Cerebellar nuclear complex (tissue), 1 donor: ENCODE measurements at places on chromosomes 2 and 18.

GRCh38 chr2:60440767-60441163, 112.7 kb downstream of the BCL11A start:
- no peak for DNase-seq

DNA sequence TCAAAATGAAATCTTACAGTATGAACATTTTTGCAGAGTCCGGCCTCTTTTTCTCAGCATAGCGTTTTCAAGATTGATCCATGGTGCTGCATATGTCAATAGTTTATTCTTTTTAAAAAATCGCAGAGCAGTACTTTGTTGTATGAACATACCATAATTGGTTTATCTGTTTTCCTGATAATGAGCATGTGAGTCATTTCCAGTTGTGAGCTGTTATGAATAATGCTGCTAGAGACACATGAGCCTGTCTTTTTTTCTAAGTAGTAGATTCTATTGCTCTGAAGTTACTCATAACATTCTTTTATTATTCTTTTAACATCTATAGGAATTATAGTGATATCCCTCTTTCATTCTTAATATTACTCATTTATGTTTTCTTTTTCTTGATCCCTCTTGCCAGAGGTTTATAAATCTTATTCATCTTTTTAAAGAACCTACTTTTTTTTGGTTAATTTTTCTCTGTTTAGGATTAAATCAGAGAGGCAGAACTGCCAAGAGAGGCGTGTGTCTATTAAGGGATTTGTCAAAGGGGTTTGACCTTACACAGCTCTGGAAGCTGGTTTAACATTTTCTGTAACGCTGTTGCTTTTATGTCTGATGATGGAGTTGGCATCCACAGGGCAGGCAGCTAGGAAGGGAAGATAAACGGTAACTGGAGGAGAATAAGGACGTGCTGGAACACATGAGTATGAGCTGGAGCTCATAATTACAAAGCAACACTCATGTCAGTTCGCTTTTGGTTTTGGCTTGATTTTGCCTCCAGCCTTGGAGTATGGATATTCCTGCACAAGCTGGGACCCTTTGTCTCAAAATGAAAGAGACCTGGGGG, 47.4 kb downstream of the MGAT5 start:
- no peak for DNase-seq

- no peak for DNase-seq
Measured at GRCh38 chr2:160321006-160321405, 120.9 kb upstream of the ITGB6 start.

DNA sequence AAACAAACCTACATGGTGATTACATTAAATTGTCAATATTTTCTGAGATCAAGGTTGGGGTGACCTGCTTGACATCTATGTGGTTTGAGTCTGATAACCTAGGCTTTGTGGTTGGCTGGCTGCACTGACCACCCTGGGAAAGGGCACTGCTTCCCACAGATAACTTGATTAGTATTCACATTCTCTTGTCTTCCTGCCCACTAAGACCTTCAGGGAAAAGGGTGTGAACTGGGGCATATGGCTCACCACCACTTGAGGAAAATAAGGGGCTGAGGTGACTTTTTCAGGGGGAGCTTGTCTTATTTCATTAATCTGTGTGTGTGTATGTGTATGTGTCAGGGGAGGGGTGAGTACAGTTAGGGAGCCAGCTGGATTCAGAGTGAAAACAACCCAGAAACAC, 1.5 kb downstream of the SMYD1 start:
- no peak for DNase-seq

DNA sequence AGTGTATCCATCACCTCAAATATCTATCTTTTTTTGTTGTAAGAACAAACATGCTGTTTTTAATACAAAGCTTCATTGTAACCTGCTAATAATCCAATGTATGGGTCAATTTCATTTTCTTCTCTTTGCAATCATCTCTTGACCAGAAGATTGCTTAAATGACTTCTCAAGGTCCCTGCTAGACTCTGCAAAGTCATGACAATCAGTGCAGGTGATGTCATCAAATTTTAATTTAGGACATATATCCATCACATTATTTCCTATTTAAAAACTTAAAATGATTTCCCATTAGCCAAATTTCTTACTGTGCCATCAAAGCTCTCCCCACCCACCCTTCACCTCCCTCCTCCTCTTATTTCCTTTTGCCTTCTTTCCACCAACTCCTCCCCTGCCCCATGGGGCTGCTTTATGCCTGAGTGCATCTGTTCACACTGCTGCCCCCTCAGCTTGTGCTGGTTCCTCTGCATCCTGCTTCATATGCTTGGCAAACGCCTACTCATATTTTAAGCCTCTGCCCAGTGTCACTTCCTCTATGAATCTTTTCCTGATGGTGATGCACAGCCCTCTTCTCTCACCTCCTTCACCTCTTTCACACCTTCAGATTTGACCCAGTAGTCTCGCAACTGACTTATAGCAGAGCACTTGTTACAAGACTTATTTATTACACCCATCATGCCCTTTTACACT, 20.3 kb downstream of the PLEK start:
- DNase-seq = no peak

GRCh38 chr18:56019908-56020307, 431.9 kb upstream of the TCF4 start:
- DNase-seq = no peak

GRCh38 chr2:159002462-159003111, 34.1 kb downstream of the TANC1 start:
- DNase-seq = no peak

GRCh38 chr18:7618891-7619442, 51.9 kb downstream of the PTPRM start:
- DNase-seq = no peak

DNA sequence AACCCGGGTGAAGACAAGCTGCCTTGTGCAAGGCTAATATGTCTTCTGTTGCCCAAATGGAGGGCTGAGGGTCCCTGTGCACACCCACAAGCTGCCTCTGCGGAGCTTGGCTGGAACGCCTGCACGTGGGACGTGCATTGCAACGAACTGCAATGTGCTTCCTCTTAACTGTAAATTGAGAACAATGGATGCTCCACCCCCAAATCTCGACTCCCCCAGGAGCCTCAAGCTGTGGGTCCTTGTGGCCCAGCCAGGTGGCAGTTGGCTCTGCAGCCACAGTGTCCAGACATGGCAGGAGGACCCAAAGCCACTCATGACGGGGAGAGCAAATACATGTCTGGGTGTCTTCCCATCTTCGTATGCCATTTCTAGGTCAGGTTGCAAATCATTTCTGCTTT, 90.1 kb downstream of the TWIST2 start:
- DNase-seq = no peak

DNA sequence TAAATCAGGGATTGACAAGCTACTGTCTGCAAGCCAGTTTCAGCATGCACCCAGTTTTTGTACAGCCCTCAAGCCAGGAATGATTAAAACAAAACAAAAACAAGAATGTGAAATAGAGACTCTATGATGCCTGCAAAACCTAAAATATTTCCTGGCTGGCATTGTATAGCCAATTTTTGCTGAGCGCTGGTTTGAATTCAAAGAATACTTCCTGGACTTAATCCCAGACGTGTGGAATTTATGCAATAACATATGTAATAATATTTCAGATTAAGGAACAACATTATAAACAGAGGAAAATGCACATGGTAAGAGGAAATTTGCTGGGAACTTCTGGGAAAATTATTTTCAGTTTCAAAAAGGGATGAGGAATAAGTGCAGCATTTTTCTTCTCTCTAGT, 148.1 kb upstream of the RPRM start:
- no peak for DNase-seq

- DNase-seq = no peak
Measured at GRCh38 chr2:84493514-84493913, 22.8 kb upstream of the DNAH6 start.

DNA sequence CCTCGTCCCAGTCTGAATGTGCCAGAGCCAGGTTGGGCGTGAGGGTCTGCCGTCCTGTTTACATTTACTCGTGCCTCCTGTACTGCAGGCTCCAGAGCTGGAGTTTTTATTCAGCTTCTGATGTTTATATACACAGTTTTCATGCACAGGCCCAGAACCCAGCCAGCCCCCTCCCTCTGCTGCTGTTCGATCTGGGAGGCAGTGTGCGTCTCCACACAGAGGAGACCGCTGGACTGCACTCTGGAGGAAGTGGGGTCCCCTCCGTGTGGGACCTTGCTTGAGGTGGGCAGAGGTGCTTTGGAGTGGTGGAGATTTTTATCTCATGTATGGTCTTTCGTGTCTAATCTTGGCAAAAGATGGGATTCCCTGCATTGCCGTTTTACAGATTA, 90.6 kb downstream of the GLI2 start:
- DNase-seq = no peak

DNA sequence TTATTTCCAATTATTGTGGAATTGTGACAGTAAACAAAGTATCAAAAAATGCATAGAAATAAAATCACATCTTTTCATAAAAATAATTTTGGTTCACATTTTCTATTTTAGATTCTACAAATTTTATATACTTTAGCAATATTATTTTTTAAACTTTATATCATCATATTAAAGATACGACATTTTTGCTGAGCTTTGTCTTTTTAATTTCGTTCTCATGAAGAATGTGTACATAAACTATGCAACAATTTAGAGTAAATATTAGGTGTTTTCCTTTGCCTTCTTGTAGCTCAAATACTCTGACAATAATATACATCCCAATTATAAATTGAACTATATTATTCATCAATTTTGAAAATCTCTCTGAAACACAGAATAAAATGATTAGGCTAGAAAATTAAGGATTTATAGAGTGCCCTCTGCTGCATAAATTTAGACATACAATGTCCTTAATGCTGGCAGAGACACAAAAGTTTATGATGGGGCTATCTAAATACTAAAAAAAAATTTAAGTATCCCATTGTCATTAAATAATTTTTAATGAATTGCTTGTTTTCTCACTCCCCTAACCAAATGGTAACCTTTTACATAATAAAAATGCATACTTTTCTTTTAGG, 45.7 kb downstream of the CCDC102B start:
- no peak for DNase-seq
